ENCODE measurements at places on chromosomes 7 and 10.

DNA sequence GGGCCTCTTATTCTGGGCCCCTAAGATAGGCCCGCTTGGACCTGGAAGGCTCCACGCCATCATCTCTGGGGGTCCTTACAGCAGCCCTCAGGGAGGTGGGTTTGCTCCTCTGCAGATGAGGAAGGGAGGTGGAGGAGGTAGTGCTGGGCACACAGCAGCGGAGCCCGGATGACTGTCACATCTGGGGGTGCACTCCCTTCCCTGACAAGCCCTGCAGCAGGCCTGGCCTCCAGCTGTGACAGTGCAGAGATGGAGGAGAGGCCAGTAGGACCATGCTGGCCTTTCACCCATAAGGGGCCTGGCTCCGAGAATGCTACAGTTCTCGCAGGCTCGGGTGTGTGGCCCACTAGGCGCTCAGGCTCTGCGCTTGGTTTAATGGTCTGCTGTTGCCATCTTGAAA, 9.2 kb downstream of the GDF2 start:
- DNase-seq = no peak

DNA sequence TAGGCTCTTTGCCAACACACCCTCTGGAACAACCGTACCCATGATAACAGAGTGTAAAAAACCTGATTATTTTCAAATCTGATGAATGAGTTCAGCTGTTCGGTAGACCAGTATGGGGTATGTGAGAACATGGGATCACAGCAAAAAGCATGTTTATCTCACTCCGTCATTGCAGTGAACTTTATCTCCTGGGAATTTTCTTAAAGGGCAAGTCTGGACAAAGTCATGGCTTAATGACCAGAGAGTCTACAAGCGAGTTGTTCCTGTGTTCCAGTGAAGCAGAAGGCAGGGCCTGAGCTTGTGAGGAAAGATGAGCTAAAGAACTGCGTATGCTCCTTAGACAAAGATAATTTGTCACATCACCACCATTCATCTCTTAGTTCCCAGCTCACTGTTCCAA, 219.7 kb downstream of the TRIL start:
- no peak for DNase-seq

- no peak for DNase-seq
Measured at GRCh38 chr10:74705358-74705980, 120.9 kb upstream of the KAT6B start.

DNA sequence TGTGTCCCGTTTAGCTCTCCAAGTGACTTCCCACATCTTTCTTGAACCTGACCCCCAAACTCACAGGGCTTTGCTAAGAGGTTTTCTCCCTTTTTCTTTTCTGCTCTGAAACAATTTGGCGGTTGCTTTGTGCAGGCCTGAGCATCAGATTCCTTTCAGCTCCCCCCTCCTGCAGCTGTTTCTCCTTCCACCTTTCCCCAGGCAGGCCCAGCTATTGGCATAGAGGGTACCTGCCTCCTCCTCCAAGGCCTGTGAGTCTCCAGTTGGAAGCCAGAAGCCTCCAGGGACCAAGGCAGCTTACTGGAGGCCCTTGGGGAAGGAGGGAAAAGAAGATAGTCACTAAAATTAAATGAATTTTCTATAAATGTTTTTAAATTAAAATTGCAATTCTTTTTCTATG, 7.7 kb downstream of the VAX1 start:
- DNase-seq = no peak

GRCh38 chr10:24219963-24220362, 11.0 kb downstream of the KIAA1217 start:
- DNase-seq = no peak

GRCh38 chr7:34900891-34901513, 136.3 kb downstream of the DPY19L1 start:
- peak; percentile 30 for DNase-seq

- DNase-seq = no peak
Measured at GRCh38 chr10:29078919-29079318, 210.0 kb upstream of the LYZL1 start.

GRCh38 chr7:91537260-91538152, 273.3 kb downstream of the FZD1 start:
- no peak for DNase-seq

DNA sequence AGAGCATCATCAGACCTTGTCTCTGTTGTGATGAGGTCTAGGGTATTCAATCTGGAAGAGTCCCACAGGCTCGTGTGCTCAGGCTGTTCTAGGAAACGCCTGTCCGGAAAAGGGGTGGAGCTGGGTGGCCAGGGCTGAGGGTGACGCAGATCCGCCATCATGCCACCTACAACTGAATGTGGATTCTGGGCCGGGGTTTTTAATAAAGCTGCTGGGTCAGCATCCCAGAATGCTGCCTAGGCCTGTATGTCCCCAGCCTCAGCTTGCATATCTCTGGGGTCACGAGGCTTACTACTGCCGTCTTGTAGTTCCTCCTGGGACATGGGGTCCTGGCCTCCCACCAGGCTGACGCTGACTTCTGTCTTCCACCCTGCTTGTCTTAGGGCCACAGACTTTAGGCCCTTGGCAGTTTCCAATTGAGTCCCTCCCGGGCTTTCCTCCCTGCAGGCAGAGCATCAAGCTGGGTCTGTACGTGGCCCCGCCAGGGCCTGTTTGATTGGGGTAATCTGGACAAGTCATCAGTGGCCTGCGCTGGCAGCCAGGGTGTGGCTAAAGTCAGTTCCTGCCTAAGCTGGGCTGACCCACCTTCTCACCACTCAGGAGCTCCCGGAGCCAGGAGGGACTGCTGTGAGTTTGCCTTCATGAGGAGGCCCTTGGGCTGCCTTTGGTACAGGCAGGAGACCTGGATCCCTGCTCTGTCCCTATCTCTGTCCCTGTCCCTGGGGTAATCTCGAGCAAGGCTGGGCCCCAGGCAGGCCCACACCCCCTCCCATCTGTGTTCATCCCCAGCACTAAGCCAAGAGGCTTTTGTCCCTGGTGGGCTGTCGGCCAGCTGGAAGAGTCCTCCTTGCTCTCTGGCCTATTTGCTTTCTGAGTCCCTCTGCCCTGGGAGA, 79.9 kb downstream of the ZMIZ1 start:
- DNase-seq = no peak

GRCh38 chr7:78852951-78853350, 600.5 kb downstream of the MAGI2 start:
- DNase-seq = no peak

- peak; percentile 67 for DNase-seq
Measured at GRCh38 chr7:29408841-29409243, 154.8 kb upstream of the PRR15 start.

- DNase-seq = no peak
Measured at GRCh38 chr10:12243864-12244620, 48.1 kb downstream of the CDC123 start.

GRCh38 chr7:14859267-14859666, 43.3 kb downstream of the DGKB start:
- DNase-seq = no peak

GRCh38 chr10:70998086-70998485, 109.7 kb upstream of the PCBD1 start:
- no peak for DNase-seq

DNA sequence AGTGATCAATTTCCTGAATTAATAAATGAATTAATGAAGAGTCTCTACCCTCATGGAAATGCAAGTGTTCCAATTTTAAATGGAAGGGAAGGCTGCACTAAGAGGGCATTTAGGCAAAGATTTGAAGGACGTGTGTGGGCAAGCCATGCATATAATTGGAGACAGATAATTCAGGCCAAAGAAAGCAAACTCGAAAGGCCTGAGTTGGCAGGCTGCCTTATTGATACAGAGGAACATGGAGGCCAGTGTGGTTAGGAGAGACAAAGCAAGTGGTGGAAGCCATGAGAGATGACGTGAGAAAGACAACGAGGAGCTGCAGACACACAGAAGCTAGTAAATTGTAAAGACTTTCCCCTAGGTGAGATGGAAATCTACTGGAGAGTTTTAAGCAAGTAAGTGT, 15.4 kb upstream of the PCLO start:
- no peak for DNase-seq

GRCh38 chr10:75000748-75001321, 110.6 kb upstream of the SAMD8 start:
- no peak for DNase-seq

- no peak for DNase-seq
Measured at GRCh38 chr7:141409801-141410329, 141.3 kb upstream of the AGK start.

DNA sequence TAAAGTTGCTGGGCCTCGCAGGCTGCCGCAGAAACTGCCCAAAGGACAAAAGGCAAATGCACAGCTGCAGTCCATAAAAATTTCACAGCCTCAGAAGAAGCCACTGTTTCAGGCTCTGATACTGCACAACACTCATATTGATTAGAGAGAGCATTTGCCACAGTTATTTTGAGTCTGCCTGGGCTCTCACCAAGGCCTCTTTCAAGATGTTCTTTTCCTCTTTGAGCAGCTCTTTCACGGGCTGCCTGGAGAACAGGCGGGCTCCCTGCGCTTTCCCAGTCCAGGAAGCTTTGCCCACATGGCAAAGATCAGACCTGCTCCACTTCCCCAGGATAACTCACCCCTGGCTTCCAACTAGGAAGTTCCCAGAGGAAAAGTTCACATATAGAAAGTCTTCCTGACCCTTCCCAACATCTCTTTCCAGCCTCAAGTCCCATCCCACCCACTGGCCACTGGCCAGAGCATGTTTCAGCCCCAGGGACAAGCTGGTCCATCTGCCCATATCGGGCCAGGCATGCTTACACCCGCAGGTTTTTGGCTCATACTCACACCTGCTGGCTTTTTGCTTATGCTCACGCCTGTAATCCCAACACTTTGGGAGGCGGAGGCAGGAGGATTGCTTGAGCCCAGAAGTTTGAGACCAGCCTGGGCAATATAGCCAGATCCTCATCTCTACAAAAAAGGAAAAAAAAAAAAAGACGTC, 3.3 kb downstream of the SLIT1 start:
- no peak for DNase-seq

GRCh38 chr7:1642291-1642731, 27.8 kb upstream of the ELFN1 start:
- no peak for DNase-seq

DNA sequence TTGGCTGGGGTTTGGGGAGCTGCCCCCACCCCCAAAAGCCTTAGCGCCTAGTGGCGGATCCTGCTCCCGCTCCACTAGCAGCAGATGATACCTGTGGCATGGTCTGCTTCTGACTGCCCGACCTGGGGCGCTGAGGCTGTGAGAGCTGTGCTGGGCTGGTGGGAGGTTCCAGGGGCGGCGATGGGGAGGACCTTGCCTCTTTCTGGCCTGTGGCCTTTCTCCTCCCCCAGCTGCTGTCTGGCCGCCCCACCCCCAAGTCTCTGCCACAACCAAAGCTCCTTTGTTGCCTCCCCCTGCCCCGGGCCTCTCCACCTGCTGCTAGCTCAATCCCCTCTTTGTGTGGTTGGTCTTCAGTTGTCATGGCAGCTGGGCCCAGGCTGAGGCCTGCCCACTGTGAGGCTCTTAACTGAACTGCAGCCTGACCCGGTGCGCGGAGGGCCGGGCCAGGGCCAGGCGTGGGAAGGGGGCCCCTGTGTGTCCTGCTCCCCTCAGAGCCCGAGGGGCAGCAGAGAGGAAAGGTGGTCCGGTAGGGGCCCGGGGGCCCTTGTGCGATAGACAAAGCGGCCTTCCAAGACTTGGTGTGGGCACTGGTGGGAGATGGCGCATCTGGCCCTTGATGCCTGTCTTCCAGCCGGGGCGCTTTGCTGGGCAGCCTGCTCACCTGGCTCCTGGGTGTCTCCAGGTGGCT, 4.7 kb downstream of the ZNF775 start:
- no peak for DNase-seq

DNA sequence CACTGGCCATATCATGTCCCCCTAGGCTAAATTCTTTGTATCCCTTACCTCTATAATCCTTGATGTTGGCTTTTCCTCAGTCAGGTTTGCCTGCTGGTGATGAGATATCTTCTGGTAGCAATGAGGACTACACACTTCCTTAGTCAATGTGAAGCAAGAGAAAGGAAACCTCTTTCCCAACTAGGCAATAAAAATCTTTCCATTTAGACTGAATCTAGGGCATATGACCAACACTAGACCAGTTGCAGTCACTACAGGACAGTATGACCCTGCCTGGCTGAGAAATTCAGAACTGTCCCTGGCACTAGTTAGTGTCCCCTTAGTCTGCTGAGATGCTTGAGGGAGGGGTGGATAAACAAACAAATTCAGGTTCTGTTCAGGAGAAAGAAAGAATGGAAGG, 142.6 kb downstream of the RNLS start:
- no peak for DNase-seq

GRCh38 chr10:91907914-91908336, 1.4 kb downstream of the FGFBP3 start:
- peak; percentile 14 for DNase-seq

DNA sequence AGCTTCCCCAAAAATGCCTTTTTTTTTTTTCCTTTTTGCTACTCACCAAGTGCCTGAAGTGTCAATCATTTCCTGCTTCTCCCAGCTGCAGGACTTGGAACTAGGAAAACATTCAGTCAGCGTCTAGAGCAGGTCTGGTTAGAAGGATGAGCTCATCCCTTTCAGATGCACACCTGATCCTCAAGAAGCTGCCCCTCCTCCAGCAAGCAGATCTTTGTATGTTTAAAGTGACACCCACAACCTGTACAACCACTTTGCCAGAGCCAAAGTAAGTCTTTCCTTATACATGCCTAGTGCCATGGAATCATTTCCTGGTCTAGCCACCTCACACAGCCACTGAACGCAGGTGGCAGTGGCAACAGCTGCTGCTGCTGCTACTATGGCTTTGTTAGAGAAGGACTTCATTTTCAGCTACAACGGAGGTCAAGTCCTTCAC, 10.4 kb upstream of the USP54 start:
- no peak for DNase-seq

GRCh38 chr10:2476812-2477553, 590.4 kb upstream of the PFKP start:
- no peak for DNase-seq

- DNase-seq = no peak
Measured at GRCh38 chr10:62079885-62080559, 178.5 kb downstream of the ARID5B start.

DNA sequence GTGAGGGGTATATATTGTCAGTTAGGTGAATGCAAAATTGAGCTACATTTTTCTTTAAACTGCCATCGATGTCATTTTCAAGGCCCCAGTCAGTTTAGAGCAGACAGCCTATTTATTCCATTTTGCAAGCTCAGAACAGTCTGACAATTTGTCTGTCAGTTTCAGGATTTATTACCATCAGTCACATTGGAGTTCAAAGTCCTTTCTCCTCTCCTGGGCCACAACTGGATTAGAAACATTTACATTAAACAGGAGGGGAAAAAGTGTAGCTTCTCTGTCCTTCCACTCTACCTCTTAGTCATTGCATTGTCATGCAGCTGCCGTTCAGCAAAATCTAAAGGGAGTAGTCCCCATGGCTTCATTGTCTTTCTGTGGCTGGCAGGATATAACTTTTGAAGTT, 3.5 kb upstream of the GHITM start:
- DNase-seq = no peak
